DMS153 (cell line): ENCODE measurements at places on chromosomes 4 and X.

DNA sequence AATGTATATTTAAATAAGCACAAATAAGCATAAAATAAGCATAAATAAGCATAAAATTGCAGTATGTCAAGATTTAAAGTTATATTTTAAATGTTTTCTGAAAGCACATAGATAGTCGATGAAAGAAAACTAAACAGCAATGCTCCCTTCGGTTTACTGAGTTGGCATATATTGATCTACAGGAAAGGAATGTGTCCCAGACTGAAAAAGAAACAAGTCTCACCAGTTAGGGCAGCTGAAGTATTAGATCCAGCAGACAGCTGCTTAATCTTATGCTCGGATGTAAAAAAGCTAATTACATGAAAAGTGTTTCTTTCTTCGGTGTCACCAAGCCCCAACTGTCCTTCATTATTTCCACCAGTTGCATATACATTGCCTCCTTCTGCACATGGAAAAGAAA lies 8.7 kb downstream of the RPGR start:
- DNase-seq = no peak

- no peak for DNase-seq
Measured at GRCh38 chrX:781224-782204, 150.9 kb downstream of the SHOX start.

DNA sequence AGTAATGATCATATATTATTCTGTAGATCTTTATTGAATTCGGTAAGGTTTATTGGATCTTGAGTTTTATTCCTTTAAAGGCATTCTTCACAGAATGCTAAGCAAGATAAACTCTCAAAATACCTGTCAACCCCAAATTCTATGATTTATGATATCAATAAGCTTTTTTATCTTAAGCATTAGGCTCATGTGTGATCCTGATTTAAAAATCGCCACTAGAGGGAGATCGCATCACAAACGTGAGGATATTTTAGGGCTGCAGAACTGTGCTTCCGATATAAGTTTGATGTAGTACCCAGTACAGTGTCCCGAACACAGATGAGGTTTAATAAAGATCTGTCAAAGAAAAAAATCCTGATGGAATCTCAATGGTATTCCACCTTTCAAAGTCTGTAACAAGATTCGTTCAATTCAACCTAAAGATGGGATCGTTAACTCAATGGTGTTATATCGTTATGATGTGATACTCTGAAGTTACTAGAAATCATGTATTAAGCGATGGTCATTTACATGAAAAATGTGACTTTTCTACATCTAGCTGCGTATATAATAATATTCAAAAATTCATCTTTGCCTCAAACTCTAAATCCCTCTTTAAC lies 169.0 kb downstream of the CORIN start:
- no peak for DNase-seq

DNA sequence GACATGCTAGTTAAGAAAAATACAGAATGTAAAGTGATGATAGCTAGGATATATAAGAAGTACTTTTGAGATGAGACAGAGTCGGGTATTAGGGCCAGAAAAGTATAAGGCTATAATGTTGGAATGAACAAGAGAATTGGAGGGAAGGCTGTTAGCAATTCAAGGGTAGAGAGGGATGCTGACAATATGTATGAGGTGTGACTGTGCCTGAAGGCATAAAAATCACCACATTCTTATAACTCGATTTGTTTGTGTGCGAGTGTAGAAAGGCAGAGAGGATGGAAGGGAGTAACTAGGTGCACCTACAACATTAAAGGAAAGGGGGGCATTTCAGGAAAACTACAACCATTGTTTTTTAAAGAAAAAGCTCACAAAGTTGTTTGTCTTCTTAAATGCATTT lies 86.0 kb downstream of the FAT4 start:
- no peak for DNase-seq
